ENCODE measurements at places on chromosomes 11 and 22. TPM values are rescaled to one million over a fixed set of nuclear protein-coding genes. Genes with fewer than 3 reads are reported as not detected.

YPEL4 gene
- not detected for total RNA-seq

KBTBD4 gene
- 20.4 TPM for total RNA-seq

MUC2 gene
- total RNA-seq, result not detected

ACR gene
- not detected for total RNA-seq

VWA5A gene
- 3.1 TPM for total RNA-seq

TRIM5 gene
- total RNA-seq, result 23.2 TPM

CYB5R2 gene
- 5.7 TPM for total RNA-seq

KCNC1 gene
- total RNA-seq, result not detected

CARD16 gene
- total RNA-seq, result not detected

SPDYC gene
- not detected for total RNA-seq

OR51B4 gene
- total RNA-seq, result not detected

LDLRAD3 gene
- 11.7 TPM for total RNA-seq

OOSP1 gene
- not detected for total RNA-seq

FGF19 gene
- total RNA-seq, result not detected

SPTBN2 gene
- 63.4 TPM for total RNA-seq

SHISA8 gene
- total RNA-seq, result not detected

BAIAP2L2 gene
- 6.0 TPM for total RNA-seq

MB gene
- total RNA-seq, result not detected

NKAPD1 gene
- total RNA-seq, result 6.8 TPM

TMEM132A gene
- total RNA-seq, result 142 TPM

NAP1L4 gene
- 104 TPM for total RNA-seq

FADS3 gene
- total RNA-seq, result 63.6 TPM

DMC1 gene
- total RNA-seq, result 0.98 TPM

GPHA2 gene
- total RNA-seq, result not detected

PRR33 gene
- not detected for total RNA-seq

TREH gene
- total RNA-seq, result not detected

YPEL1 gene
- 5.3 TPM for total RNA-seq

NUDT22 gene
- 83.3 TPM for total RNA-seq

C22orf23 gene
- total RNA-seq, result under 0.01 TPM

MS4A4A gene
- total RNA-seq, result not detected

DBX1 gene
- total RNA-seq, result not detected
